Temporal lobe (tissue), 4 donors: ENCODE measurements at places on chromosomes 4 and X. TPM values are rescaled to one million over a fixed set of nuclear protein-coding genes. Genes with fewer than 3 reads are reported as not detected.

PPP4R3C gene
- total RNA-seq, result not detected

ARX gene
- 6.9 TPM for total RNA-seq

ASMT gene
- 0.25 TPM for total RNA-seq

LDOC1 gene
- 6.9 TPM for total RNA-seq

ASB5 gene
- 0.25 TPM for total RNA-seq

RAB9B gene
- total RNA-seq, result 33.2 TPM

KIAA1210 gene
- under 0.01 TPM for total RNA-seq
